ENCODE measurements at places on chromosomes 1 and 21.

DNA sequence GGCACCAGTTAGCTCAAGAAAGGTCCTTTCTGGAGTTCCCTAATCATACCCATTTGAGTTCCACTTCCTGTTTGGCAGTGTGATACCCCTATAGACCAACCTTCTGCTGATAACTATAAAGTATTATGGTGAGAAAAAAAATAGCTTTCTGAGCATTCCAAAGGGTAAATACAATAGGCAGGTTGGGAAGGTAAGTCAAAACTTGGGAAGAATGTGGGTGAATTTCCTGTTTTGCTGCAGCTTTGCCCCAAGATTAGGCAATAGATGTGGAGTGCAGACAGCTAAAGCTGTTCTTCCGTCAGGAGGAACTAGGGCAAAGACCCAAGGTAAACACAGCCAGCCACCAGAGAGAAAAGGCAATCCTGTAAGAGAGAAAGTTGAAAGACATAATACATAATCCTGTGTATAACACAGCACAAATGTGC lies 49.9 kb upstream of the GUCA2A start:
- no peak for DNase-seq

- DNase-seq = peak; percentile 66
Measured at GRCh38 chr21:33299181-33299752, 25.5 kb upstream of the IFNAR1 start.

GRCh38 chr1:44822981-44823451 lies 14.7 kb downstream of the BTBD19 start:
- no peak for DNase-seq

- no peak for DNase-seq
Measured at GRCh38 chr1:36781098-36781497, 253.2 kb downstream of the GRIK3 start.

GRCh38 chr1:115506518-115506917 lies 135.3 kb upstream of the VANGL1 start:
- DNase-seq = no peak

- DNase-seq = no peak
Measured at GRCh38 chr1:236206548-236206947, 64.2 kb downstream of the GPR137B start.

GRCh38 chr1:234845097-234845660 lies 235.2 kb upstream of the IRF2BP2 start:
- DNase-seq = peak; percentile 55

DNA sequence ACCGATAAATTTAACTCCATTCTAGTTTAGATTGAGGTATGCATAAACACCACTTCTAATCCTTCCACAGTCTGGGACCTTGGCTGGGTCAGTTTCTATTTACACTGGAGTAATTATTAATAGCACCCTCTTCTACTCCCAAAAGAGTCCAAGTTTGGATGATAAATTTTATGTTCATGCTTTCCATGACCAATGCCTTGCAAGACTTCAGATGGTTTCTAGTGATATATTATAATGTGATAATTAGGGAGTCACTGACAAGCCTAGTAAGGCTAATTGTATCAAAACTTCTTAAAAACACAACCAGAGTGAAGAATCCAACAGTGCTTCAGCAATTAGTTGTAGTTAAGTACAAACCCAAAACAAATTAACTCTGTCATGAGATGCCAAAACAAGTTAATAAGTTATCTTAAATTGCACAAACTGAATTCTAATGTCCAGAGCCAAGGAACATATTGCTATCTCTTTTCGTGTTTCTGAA lies 489.6 kb downstream of the TTLL7 start:
- no peak for DNase-seq

- DNase-seq = no peak
Measured at GRCh38 chr1:156122519-156123355, 8.2 kb downstream of the LMNA start.

GRCh38 chr21:22468893-22469292 lies 1470.7 kb downstream of the NCAM2 start:
- no peak for DNase-seq

DNA sequence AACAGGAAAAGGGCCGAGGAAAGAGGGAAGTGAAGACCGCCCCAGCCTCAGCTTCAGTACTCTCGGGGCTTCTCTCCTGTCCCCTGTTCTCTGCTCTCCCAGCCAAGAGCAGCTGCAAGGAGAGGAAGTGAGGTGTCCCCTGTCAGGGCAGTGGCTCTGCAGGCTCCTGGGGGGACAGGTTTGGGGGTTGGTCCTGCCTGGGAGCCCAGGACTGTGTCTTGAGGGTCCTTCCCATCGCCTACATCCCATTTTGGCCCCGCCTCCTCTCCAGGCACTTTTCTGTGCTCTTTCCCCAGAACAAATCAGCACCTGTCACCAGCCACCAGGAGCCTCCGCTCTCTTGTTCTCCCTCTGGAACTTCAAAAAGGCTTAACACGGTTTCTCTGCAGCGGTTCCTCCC lies 82.6 kb downstream of the VWA5B1 start:
- no peak for DNase-seq
